ENCODE measurements at places on chromosomes 3 and 15.

DNA sequence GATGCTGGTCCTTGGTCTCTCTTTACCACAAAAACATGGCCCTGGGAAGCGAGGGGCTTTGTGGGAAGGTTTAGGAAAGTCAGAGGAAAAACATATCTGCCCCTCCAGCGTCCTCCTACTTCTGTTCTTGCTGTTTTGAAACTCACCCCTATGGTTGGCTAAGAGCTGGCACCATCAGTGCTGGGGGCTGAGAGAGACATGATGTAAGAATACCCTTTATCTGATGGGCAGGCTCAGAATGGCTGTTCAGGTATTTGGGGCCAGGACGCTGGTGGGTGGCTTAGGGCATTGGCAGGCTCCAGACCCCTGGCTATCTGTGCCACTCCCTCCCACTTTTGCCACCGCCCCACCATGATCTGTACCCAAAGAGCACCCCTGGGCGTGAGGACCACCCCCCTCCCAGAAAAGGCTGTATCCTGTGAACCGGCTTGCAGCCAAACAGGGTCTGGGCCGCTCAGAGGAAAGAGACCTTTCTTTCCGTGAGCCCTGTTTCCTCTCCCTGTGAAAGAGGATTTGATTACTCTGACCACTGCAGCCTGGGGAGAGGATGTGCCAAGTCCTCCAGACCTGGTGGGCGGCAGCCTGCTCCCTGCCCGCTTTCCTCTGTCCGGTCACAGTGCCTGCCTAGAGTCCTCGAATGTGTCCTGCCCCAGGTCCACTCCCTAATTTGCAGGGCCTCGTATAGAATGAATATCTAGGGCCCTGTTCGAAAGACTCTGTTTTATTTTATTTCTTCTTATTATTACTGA is 61.3 kb upstream of the SLC6A6 start:
- no peak for DNase-seq

- DNase-seq, result no peak
Observed at GRCh38 chr3:138331143-138331894, 1.7 kb upstream of the NME9 start.

- DNase-seq, result no peak
Observed at GRCh38 chr3:143171141-143171980, 51.8 kb downstream of the CHST2 start.

DNA sequence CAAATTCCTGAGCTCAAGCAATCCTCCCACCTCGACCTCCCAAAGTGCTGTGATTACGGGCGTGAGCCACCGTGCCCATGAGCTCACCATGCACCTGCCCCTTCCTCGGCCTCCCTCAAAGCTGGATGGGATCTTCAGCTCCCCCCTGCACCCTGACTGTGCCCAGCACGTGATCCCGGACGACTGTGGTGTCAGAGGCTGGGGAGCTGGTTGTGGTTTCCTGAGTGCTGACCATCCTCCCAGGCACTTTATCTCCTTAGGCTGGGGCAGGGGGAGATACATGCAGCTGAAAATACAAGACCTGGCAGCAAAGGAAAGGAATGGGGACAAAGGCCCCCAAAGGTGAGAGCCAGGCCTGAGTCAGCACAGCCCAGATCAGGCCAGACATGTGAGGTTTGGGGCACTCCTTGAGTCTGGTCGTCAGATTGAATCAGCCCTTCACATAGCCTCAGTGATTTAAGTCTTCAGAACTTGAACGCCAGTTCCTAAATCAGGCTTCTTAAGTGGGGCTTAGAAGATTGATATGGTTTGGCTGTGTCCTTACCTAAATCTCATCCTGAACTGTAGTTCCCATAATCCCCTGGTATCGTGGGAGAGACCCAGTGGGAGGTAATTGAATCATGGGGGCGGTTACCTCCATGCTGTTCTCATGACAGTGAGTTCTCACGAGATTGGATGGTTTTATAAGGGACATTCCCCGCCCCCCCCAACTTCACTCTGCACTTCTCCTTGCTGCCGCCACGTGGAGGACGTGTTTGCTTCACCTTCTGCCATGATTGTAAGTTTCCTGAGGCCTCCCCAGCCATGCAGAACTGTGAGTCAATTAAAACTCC is 35.8 kb downstream of the PRKCD start:
- no peak for DNase-seq

- no peak for DNase-seq
Observed at GRCh38 chr3:112128843-112129727, 4.0 kb downstream of the GCSAM start.

- DNase-seq, result no peak
Observed at GRCh38 chr3:97291901-97292300, 472.7 kb upstream of the ARL6 start.

- DNase-seq, result no peak
Observed at GRCh38 chr15:62770752-62771151, 271.8 kb upstream of the TPM1 start.

GRCh38 chr3:94616833-94617232 is 554.0 kb downstream of the NSUN3 start:
- no peak for DNase-seq

GRCh38 chr15:34795267-34796081 is at the start of gene ACTC1:
Gene ACTC1 (minus strand): TSS chr15:34795549. CDS start chr15:34794808, 741 bp downstream.
- peak; percentile 67 for DNase-seq

GRCh38 chr15:61314427-61314826 is 85.3 kb upstream of the RORA start:
- DNase-seq, result no peak

- DNase-seq, result peak; percentile 45
Observed at GRCh38 chr3:48232734-48233133, 8.2 kb upstream of the ZNF589 start.

GRCh38 chr3:71585131-71585530 is 1.6 kb upstream of the FOXP1 start:
- no peak for DNase-seq

- no peak for DNase-seq
Observed at GRCh38 chr15:81642451-81642990, 268.5 kb upstream of the TMC3 start.

DNA sequence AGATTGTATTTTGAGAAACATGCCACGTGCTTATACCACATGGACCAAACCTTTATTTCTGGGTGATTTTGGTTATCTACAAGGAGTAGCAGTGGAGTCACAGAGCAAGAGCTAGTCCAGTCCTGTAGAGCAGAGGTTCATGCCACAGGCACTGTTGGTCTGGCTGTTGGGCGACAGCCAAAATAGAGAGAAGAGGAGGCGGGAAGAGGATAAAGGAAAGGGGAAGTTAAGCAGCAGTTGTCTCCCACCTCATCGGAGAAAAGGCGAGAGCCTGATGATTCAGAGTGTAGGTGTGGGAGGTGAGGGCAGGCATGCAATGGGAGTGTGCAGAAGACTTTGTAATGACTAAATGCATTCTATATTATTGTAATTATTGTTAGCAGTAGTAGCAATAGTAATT is 237.5 kb upstream of the ROPN1 start:
- DNase-seq, result no peak

DNA sequence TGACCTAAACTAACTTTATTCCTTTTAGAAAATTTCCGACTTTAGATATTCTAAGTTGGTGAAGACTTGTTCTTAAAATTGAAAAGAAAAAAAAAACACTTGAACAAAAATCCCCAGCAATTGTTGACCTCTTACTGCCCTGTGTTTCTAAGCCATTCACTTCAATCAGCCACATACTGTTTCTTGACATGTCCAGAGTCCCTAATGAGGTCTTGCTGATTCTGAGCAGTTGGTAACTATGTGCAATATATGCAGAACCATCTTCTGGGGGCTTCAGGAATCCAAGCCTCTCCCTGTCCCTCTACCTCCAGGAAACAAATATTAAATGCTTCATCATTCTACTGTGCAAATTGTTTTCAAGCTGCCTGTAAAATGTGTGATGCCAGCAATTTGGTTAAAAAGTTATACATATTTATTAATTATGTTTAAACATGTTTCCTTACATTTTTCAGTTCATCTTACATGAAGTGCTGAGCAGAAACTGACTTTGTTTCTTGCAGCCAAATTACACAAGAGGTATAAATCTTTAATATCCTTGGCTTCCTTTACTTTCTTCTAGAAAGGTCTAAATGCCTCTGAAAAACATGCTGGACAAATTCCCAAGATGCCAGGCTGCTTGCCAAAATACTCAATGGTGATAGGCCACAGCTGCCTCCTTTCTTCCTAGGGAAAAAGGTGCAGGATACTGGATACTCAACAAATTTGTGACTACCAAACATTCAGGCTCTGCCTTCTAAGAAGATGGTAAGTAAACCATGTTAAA is 19.8 kb upstream of the GYG1 start:
- DNase-seq, result no peak

DNA sequence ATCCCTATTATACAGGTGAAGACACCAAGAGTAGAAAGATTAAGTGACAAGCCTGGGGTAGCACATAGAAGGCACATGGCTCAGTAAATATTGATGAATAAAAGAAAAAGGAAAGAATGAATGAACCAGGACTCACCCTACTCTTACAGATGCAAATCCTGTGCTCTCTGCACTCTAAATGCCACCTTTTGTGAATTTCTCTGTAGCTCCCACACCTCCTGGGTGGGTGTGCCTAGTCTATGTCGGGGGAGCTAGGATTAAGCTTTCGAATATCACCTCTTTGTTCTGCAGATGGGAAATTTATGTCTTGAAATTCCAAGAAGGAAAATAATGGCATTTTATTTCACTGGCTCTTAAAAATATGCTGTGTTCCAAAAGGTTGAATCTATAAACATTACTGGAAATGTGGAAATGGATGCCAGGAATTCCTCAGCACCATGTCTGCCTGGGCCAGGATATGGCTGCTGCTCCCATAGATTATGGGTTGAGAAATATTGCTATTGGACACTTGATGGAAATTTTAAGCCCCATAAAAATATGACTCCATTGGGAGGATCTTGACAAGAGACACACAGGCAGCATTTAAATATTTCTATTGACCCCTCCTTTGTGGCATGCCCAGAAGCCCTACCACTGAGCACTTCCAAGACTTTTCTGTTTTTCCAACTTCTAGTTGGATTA is 43.3 kb downstream of the CCNB2 start:
- no peak for DNase-seq

DNA sequence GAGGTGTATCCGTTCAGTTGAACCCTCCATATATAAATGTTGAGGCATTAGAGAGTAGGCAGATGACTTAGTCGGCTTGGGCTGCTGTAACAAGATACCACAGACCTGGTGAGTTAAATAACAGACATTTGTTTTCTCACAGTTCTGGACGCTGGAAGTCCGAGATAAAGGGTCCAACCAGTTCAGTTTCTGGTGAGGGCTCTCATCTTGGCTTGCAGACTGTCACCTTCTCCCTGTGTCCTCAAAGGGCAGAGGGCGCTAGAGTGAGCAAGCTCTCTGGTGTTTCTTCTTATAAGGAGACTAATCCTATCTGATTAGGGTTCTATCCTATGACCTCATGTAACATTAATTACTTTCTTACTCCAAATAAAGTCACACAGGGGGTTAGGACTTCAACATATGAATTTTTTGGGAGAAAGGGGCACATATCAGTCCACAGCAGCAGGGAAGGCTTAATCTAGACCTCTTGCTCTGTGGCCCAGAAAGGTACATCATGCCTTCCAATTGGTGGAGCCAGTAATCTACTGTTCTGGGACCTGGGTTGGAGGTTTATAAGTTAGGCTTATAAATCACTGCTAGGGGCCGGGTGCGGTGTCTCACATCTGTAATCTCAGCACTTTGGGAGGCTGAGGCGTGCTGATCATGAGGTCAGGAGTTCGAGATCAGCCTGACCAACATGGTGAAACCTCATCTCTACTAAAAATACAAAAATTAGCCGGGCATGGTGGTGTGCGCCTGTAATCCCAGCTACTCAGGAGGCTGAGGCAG is 26.3 kb upstream of the SLC28A2 start:
- no peak for DNase-seq

GRCh38 chr3:78096488-78097255 is 1056.8 kb downstream of the ROBO2 start:
- no peak for DNase-seq

DNA sequence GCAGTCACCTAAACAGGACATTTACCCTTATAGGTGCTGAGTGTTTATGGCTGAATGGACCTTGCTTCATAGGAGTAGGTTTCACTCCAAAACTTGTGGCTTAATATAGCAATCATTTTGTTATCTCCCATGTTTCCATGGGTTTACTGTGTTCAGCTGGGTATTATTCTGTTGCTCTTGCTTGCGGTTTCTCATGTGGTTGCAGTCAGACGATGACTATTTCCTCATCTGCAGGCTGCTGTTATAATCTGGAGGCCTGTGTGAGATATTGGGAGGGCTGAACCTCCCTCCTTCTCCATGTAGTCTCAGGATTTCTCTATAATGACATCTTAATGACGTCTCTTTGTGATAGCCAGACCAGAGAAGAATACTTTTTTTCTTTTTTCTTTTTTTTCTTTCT is 98.1 kb downstream of the ZPLD1 start:
- DNase-seq, result no peak

DNA sequence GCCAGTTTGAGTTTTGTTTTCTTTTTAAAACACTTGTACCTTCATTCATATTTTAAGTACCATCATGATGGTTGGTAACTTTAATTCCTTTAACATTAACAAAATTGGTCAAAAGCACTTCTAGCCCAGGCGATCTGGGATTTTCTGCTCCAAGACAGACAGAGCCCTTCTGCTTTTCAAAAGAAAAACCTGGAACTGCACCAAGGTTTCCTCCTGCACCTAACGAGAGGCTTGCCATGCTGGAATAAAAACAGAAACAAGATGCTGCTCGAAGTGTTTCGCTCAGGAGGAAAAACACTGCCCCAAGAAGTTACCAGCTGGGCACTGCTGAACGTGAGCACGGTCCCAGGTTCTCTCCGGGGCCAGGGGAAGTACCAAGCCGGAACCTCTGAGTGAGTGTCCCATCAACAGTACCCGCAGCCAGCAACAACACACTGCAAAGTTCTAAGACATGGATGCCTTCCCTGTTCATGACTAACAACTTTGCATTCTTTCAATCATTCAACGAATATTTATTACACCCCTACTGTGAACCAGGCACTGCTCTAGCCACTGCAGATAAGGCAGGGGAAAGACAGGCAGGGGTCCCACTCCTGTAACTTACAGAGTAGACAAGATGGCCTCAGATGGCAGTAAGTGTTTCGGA is 98.8 kb downstream of the XXYLT1 start:
- DNase-seq, result no peak

DNA sequence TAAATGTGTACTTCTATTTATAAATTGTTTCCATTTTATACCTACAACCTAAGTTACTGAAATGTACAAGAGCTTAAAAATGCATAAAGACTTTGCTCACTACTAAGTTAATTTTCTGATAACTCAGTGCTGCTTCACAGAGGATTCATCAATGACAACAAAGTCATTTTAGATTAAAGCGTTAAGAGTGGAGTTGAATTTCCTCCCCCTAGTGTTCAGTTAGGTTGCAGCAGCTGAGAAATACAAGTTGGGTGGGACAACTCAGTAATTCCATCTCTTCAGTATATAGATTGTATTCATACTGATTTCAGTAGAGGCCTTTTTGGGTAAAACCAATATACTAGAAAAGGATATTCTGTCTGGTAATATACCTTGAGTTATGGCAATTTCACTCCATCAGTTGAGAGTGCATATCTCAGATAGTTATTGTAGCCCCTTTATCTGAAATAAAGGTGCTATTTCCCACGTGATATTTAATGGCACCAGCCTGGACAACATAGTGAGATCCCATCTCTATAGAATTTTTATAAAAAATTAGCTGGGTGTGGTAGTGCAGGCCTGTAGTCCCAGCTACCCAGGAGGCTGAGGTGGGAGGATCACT is 6.9 kb upstream of the RPL35A start:
- no peak for DNase-seq

GRCh38 chr15:67807141-67807540 is 18.2 kb upstream of the SKOR1 start:
- DNase-seq, result no peak

GRCh38 chr3:109994853-109995252 is 657.5 kb upstream of the DPPA4 start:
- no peak for DNase-seq

GRCh38 chr15:31801152-31801551 is 229.2 kb upstream of the CHRNA7 start:
- no peak for DNase-seq

Measured in mesothelial cell of epicardium (in vitro differentiated cells).